Left colon (tissue), 2 donors: ENCODE measurements at places on chromosomes 7 and 10. TPM values are rescaled to one million over a fixed set of nuclear protein-coding genes. Genes with fewer than 3 reads are reported as not detected.

DOCK4 gene
- total RNA-seq: 11.5 TPM

GRCh38 chr10:97321804-97322190 is 2.7 kb downstream of the FRAT1 start:
- DNase-seq: no peak

RNF133 gene
- 1.3 TPM for total RNA-seq

DNA sequence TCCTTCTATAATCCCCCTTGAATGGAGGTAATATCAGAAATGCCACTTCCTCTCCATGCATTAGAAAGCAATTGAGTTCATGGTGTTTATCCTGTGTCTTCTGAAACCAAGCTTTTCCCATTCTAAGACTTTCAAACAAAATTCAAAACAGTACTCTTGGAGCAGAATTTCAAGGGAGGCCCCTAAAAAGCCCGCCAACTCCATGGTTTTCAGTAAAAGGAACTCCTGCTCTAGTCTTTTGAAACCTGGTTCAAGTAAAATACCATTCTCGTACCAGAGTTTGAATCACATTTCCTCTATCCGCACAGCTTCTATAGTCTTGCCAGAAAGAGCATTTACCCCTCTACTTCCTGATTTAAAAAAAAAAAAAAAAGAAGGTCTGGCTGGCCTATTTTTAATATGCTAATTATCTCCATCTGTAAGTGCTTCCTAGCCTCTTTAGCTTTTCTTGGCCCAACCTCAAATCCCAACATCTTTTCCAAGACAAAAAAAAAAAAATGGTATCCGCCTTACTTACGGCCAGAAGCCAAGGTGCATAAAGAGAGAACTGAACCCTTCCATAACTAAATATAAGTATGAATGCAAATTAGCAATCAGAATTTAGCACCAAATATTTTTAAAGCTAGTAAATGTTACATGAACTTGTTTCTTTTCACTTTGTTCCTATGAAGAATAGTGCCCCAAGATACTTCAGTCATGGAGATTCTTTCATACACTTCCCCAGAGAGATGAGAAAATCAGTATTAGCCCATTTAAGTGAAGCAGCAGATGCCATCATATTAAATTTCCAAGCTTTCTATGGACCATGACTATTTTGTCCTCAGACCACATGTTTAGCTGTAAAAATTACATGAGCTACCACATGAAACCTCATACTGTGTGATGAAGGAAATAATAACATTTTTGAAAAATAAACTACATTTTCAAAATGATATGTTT is 199.9 kb upstream of the FAM3C start:
- DNase-seq: no peak

DNA sequence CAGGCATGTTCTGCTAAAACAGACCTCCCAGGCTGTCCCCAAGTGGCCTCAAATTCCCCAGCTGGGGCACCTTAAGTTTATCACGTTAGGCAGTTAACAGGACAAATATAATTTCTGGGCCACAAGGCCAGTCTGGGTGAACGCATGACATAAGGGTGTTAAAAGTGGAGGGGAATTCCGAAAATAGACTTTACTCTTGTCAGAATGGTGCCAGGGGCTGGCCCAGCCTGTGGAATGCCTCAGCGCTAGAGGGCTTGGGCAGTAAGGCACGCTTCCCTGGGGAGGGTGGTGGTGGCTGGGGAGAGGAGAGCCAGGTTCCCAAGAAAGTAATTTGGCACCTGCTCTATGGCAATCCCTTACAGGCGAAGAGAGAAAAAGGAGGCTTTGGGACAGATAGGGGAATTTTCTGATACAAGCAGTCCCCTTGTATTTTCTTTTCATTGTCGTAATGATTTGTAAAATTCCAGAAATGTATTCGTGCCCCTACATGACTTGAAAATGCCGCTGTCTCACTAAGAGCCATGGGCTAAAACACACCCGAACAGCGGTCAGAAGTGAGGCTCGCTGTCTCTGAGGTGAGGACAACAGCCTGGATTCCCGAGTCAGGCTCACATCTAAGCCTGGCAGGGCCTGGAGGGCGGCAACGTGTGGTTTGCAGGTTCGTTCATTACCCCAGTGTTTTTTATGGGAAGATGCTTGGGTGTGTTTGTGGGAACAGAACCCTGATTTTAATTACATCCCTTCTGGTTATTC is 463.2 kb upstream of the GALNT17 start:
- DNase-seq: no peak

DNA sequence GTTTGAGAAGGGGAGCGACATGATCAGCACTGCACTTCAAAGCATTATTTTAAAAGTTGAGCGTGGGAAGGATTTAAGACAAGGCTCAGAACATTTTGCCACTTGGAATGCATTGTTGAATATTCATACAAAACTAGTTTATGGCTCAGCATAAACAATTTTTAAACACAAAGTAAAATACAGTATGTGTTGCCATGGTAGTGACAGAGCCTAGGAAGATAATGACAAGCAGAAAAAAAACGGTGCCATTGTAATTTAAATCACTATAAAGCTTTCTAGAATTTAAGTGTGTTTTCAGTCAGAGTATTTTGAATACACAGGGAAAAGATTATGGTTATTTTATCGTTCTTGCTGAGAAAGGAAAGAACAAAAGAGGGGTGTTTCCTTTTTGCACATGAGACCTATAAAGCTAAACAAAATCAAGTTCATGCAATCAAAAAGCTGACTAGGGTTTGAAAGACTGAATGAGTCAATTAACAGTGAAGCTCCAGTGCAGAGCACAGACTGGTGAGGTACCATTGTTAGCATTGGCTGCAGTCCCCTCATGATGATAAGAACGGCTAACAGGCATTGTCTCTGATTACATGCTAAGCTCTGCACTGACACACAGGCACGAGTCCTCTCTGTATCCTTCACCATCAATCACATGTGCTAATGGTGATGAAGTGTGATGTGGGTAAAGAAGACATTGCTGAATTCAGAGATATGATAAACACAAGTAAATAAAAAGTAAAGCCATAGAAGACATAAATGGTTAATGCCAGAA is 181.9 kb upstream of the VSTM2A start:
- DNase-seq: no peak

- DNase-seq: no peak
Measured at GRCh38 chr7:107882766-107883165, 8.2 kb upstream of the DLD start.

- no peak for DNase-seq
Measured at GRCh38 chr10:62121187-62121530, 147.5 kb downstream of the RTKN2 start.

PON2 gene
- total RNA-seq: 106 TPM

TMUB1 gene
- 80.7 TPM for total RNA-seq

GIMAP2 gene
- total RNA-seq: 6.8 TPM

- no peak for DNase-seq
Measured at GRCh38 chr7:129514683-129515082, 12.4 kb downstream of the SMKR1 start.

DNA sequence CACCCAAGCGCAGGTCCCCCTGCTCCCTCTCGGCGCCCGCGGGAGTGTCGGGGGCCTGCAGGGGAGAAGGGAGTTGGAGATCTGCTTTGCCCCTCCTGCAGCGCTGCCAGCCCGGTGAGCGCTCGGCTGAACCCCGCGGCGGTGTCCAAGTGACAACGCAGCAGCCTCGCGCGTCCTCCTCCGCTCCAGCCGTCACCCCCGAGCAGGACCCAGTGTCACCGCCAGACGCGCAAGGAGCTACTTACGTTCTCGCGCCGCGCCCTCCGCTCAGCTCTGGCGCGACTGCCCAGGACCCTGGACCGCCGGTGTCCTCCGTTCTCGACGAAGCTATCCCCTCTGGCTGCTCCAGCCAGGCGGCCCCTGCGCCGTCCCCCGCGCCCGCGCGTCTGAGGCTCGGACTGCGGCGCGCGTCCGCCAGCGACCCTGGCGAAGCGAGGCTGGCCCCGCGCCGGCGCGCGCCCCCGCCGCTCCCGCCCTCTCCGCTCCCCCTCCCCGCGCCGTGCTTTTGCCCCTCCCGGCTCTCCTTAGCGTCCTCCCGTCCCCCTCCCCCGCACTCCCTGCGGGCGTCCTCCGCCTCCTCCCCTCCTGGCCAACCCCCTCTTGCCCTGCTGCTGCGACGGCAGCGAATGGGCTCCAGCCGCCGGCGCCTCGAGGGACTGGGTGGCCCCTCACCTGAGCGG is at the start of gene NRCAM:
Gene NRCAM, minus strand, starts transcription at position 439 of the 680 bp plus-strand sequence. CDS start 216,372 bp downstream, outside the sequence.
- DNase-seq: no peak

- no peak for DNase-seq
Measured at GRCh38 chr10:97267671-97268070, 24.8 kb downstream of the ARHGAP19 start.
